Frontal cortex (tissue), 4 donors: ENCODE measurements at places on chromosomes 1 and 21. TPM values are rescaled to one million over a fixed set of nuclear protein-coding genes. Genes with fewer than 3 reads are reported as not detected.

The GJA4 gene
- 3.3 TPM for total RNA-seq

DNA sequence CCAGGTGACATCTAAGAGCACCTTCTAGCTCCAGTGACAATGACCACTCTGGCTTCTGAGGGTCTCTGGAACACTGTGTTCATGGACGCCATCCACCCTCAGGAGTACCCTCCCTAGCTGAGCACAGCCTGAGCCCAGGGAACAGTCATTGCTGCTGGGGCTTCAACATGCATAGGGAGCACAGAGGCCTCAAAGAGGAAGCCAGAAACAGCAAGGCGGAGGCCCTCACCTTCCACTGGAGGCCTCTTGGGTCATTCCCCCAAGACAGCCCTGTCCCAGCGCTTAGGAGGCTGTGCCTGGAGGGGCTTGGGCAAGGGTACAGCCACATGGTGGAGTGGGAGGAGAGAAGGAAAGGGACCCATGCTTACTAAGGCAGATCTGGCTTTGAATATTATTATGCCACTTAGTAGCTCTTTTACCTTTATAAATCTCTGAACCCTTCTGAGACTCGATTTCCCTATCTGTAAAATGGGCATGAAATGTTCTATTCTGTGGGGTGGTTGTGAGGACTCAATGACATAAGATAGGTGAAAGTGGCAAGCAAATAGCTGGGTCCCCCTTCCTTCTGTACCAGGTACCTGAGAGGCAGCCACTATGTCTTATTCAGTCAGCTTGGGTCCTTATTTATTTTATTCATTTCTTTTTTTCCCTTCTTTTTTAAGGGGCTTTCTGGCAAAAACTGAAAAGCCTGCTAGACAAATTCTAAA, 32.8 kb downstream of the PTAFR start:
- DNase-seq, result no peak

DNA sequence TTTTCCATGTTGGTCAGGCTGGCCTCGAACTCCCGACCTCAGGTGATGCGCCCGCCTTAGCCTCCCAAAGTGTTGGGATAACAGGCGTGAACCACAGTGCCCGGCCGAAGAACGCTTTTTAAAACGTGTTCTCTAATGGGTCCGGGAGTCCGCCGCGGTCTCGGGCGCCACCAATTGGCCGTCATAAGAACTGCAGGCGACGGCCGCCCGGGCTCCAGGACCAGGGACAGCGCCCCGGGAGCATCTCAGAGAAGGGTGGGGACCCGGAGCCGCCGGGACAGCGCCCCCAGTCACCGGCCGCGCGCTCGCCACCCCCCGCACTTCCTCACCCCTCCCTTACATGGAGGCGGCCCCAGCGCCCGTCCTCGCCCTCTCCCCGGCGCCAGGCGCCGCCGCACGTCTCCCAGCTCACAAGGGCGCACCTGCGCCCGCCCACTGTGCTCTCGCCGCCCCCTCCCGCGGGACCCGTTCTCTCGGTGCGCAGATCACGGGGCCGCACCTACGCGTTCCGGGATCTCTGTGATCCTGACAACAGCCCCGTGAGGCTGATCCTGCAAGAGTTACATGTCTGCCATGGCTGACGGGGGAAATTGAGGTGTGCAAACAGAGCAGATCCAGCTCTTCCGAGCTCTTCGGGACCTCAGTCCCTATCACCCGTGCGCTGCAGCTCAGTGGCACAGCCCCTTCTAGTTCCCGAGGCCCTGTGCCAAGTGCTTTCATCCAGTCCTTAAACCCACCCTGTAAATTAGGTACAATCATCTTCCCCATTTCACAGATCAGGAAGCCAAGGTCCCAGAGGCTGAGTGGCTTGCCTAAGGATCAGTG, 9.8 kb downstream of the RAP1GAP start:
- DNase-seq, result peak; percentile 93

GRCh38 chr1:94934551-94934950, 7.6 kb upstream of the CNN3 start:
- no peak for DNase-seq

DNA sequence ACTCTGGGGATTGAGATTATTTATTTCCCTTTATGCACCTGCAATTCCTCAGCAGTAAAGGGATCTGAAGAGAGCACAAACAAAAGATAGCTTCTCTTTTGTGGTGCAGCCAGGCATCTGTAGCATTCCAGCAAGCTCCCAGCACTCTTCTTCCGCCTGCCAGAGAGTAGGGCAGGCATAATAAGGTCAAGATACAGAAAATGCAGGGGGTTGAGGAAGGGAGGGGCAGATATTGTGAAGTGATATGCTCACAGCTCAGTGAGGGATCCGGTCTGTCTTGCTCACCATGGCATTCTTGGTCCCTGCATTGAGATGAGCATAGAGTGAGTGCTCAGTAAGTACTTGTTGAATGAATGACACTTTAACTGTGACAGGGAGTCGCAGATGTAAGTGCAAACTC, 23.9 kb downstream of the FASLG start:
- no peak for DNase-seq
